ENCODE measurements at places on chromosomes 2 and 18.

GRCh38 chr2:190250421-190250820 lies 69.2 kb downstream of the HIBCH start:
- no peak for DNase-seq

- DNase-seq: no peak
Measured at GRCh38 chr2:95077861-95078603, 43.6 kb downstream of the MRPS5 start.

DNA sequence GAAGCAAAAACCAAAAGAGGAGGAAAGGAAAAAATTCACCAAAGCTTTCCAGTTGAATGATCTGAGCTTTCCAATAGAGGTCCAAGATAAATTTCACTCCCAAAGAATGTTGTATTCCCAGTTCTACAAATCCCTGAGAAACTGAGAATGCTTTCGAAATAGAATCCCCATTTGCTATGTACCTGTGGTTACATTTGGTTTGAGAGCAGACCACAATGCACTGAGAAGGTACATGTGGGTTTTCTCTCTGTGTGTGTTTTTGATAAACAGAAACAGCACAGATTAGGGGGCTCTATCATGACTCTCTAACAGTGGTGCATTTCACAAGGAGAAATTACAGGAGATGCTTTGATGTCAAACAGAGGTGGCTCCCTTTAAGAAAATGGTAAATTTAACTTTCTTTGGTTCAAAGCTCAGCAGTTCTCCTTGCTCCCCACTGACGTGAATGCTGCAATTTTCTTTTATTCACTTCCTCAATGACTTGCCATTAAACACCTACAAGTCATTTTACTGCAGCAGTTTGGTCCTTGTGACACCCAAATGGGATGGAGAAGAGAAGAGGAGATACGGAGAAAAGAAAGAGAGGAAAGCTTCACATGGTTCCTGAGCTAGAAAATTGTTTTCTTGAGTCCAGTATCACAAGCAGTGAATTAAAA lies 108.7 kb downstream of the EPHA4 start:
- no peak for DNase-seq

- DNase-seq: no peak
Measured at GRCh38 chr2:114968748-114969400, 526.4 kb downstream of the DPP10 start.

GRCh38 chr2:54977149-54977548 lies 73.1 kb downstream of the RTN4 start:
- DNase-seq: no peak

DNA sequence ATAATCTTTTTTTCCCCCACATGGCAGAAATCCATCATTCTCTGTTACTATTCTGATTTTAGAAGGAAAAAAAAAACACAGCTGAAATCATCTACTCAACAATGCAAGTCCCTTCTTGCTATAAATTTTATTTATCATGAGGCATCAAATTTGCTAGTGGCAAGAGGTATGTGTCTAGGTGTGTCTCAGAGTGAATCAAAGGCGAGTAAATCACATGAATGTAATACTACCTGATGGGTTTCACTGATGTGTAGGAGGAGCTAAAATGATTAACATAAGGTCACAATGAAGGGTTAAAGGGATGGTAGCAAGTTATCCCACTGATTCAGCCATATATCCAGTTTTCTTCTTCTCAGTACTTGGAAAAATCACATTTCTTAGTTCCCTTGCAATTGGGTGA lies 24.5 kb upstream of the PELI1 start:
- DNase-seq: no peak

DNA sequence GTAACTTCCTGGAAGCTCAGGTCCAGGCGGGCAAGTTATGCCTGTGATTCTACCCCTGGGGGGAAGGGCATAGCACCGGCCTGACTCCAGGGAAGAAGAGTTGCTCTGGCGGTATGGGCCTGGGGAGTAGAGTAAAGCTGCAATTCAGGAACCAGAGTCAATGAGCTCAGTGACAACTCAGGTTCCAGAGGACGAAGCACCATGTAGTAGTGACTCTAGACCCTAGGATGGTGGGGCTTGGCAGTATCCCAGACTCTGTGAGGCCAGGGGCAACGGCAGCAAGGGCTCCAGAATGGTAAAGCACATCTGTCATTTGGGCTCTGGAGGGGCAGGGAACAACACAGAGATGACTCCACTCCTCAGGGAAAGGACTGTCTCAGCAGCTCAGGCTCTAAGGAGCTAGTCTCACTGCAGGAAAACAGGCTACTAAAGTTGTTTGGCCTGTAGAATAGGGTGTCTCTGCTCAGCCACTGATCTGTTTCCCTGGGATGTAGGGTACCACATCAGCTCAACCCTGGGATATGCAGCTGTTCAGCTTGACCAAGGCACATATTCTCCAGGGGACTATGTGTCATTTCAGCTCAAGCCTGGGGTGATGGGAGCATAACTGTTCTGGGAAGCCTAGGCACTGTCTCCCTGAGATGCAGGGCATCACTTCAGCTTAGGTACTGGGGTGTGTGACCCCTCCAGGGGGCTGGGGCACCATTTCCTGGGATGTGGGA lies 36.2 kb upstream of the RHOB start:
- DNase-seq: no peak

DNA sequence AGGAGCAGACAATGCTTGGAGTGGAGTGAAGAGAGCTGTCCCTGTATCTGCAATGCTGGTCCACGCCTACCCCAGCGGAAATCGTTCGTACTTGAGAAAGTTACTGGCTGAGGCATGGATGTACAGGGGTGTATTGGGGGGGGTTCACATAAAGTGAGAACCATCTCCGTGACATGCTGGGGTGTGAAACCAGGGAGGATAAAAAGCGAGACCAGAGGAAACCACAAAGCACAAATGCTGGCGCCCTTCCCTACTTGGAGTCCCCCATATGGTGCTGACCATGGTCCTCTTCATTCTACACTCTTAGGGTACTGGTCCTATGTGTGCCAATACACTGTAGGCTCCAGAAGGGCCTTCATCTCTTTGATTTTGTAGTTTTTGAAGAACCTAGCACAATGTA lies 244.1 kb downstream of the L3MBTL4 start:
- no peak for DNase-seq

DNA sequence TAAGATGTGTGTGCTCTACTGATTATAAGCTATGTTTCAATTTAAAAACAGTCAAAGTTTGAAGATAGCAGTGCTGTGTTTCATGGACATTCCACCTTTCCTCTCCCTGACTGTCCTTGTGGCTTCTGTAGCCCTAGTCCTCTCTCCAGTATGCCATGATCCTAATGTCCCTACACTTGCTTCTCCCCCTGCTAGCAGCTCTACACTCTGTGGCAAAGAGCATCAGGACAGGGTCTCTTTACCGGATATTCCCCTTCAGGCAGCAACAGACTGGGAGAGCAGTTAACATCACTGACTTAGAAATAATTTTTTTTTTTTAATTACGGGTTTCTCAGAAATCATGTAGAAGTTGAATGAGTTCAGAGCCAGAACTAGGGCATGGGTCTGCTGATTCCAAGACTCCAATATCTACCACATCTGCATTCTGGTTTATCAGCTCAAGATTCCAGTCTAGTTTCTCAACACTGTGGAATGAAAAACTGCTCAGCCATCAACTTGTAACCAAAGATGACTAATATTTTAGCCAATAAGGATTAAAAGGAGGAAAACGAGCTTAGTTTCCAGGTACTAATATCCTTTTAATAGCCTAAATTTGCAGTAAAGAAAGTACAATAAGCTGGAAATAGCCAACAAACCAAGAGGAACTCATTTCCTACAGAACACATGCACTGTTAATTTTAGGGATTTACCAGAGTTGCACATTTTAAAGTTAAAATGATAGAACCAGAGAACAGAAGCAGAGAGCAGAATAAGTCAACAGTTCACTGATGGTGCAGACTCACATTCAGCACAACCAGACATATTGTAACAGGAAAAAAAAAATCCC lies 45.2 kb downstream of the TMEM131 start:
- peak; percentile 79 for DNase-seq

- no peak for DNase-seq
Measured at GRCh38 chr2:190418727-190419126, 10.6 kb downstream of the MFSD6 start.

- DNase-seq: peak; percentile 43
Measured at GRCh38 chr2:46296216-46296839, 879 bp upstream of the EPAS1 start.

- DNase-seq: no peak
Measured at GRCh38 chr2:136057023-136057801, 60.7 kb downstream of the CXCR4 start.

- DNase-seq: peak; percentile 83
Measured at GRCh38 chr18:35371412-35372195, 5.5 kb downstream of the ZNF396 start.

DNA sequence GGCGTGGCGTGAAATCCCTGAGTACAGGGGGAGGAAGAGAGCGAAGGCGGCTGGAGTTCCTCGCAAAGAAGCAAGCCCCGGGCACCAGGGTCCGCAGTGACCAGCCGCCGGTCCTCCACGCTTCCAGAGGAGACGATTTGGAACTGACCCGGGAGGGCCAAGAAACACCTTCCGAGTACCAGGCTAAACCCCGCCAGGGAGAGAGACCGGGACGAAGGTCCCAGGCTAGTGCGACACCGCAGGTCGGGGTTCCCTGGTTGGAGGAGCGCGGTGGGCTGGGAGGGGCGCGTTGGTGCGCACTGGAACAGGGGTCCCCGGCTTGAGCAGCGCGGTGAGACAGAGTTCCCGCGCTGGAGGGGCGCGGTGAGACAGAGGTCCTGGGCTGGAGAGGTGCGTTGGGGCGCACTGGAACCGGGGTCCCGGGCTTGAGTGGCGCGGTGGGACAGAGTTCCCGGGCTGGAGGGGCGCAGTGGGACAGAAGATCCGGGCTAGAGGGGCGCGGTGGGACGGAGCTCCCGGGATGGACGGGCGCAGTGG lies 901 bp downstream of the WDFY1 start:
- no peak for DNase-seq

Data from AG10803 (cell line).